ENCODE measurements at places on chromosomes 6 and 20.

GRCh38 chr6:137811121-137811915 lies 55.7 kb upstream of the TNFAIP3 start:
- DNase-seq = no peak

DNA sequence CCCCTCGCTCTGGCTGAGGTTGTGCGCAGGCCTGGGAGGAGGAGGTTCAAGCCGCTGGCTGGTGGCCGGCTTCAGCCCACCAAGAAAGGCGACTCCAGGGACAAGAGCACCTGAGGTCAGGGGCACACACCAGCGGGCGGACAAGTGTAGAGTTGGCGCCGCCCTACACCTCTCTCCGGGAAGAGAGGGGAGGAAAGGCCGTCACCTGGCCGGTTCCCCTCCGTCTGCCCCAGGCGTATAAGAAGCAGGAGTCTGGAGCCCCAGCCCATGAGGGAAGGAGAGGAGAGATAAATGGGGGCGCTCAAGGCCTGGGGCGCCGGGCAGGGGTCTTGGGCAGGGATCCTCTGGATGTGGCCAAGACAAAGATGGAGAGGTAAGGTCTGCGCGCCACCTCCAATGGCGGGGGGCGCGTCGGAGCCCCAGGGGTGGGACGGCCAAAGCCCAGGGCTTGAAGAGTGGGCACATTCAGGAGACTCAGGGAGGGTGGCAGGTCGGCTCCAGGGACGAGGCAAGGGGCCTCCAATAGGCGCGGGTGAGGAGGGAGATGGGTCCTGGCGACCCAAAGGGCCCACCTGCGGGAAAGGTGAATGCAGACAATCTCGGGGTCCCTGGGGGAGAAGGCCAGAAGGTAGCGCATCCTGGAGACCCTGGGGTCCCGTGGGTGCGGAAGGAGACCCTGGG lies 826 bp downstream of the RIMS4 start:
- DNase-seq = no peak

DNA sequence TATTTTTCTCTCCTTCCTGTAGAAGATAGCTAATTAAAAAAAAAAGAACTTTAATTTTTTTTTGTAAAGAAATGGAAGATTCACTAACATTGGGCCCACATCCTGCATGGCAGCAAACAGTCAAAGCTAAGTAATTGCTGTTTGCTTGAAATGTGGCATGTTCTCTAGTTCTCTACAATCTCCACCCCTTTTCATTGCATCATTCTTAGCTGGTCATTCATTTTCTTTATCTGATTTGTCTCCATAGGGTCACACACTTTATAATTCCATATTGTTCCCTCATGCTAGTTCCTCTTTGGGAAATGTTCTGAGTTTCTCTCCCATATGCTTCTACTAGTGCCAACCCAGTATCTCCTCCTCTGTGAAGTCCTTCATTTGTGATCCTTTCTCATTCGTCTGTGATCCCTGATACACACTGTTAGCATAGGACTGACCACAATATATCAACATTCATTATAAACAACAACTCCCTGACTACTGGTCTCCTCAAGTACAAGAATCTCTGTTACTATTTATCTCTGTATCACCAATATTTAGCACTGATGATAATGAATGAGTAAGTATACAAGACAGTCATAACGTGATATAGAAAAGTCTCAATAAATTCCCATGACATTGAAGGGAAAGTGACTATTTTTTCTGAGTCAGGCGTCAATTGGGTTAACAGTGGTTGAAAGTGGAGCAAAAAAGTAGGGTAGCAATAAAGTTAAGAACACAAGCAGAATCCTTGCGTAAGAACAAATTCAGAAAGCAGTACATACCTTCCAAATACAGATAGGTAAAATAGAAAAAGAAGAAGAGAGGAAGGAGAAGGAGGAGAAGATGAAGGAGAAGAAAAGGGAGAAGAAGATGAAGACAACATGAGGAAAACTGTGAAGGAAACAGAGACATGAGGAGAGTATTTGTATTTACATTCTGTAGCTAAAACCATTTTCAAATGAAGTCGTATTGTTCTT lies 33.2 kb upstream of the MYB start:
- DNase-seq = no peak

DNA sequence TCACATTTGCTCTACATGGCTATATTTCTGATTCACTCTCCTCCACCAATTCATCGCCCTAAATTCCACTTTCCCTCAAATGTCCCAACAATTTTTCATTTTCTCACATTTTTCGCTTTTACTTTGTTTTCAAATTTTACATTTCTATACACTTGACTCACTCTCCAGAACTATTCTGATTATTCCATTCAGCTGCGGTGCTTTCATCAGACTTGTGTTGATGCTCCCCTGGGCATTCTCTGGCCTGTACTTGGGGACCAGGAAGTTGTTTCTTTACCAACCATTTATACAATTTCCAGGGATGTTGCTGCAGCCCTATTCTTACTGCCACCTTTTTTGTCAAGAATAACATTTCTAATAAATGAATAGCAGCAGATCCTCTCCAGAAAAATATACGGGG lies 444.8 kb downstream of the MAFB start:
- no peak for DNase-seq

GRCh38 chr6:24405262-24405661 lies 2.5 kb downstream of the MRS2 start:
- no peak for DNase-seq

GRCh38 chr6:144725736-144726522 lies 440.8 kb downstream of the UTRN start:
- DNase-seq = no peak

DNA sequence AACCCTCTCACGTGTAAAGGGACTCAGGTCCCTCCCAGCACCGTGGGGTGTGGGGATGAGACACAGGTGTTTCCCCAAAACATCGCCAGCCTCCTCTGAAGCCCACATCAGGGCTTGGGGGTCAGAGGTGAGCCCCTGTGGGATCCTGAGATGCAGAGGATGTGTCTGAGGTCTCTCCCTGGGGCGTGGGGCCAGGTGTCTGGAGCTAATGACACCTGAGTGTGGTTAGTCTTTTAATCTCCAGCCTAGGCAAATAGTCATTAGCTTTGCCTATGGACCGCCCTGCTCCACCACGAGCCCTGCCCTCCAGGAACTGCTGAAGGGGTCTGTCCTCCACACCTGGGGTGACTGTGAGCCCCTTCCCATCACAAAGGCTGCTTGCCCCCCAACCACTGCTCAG lies 1.7 kb downstream of the SRMS start:
- DNase-seq = no peak

GRCh38 chr6:154234019-154234772 lies 122.4 kb downstream of the IPCEF1 start:
- DNase-seq = no peak

GRCh38 chr20:44228465-44229258 lies 18.1 kb upstream of the OSER1 start:
- no peak for DNase-seq

GRCh38 chr20:46770330-46771194 lies 61.1 kb downstream of the SLC2A10 start:
- DNase-seq = no peak

- DNase-seq = no peak
These were observed 5.1 kb downstream of the BTN2A2 start for GRCh38 chr6:26388014-26388413.

GRCh38 chr20:5416086-5416485 lies 99.3 kb upstream of the PROKR2 start:
- peak; percentile 79 for DNase-seq

- no peak for DNase-seq
These were observed 432.7 kb downstream of the PTPRT start for GRCh38 chr20:42756991-42757390.

- DNase-seq = no peak
These were observed 1.8 kb downstream of the RNF144B start for GRCh38 chr6:18388942-18389341.

DNA sequence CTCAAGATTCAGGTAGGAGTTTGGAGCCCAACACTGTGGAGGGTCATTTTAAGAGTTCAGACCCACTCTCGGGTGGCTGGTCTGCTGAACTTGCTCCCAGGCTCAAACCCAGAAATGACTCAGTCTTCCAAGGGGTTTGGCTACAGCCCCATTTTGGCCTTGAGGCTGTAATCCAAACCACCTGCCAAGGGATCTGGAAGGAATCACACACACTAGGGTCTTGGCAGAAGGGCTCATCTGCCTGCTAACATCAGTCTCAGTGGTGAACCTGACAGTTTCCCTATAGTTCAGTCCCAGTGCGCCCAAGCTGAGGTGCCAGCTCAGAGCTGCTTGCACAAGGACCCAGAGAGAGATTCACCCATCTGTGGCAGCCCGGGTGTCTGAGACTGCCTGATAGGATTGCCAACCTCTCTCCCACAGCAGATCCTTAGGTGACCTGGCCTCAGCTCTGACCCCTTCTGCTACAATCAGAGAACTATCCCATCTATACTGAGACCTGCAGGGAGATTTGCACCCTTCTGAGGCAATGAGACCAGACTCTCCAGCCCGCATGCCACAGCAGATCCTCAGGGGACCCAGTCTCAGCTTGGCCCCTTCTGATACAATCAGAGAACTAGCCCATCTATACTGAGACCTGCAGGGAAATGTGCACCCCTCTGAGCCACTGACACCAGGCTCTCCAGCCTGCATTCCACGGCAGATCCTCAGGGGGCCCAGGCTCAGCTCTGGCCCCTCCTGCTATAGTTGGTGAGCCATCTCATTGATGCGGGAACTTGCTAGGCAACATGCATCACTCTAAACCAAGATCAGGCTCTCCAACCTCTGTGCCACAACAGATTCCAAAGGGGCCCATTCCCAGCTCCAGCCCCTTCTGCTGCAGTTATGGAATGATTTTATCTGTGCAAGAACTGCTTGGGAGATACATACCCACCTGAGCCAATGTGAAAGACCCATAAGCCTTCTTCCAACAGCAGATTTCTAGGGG lies 48.2 kb downstream of the THBS2 start:
- no peak for DNase-seq

DNA sequence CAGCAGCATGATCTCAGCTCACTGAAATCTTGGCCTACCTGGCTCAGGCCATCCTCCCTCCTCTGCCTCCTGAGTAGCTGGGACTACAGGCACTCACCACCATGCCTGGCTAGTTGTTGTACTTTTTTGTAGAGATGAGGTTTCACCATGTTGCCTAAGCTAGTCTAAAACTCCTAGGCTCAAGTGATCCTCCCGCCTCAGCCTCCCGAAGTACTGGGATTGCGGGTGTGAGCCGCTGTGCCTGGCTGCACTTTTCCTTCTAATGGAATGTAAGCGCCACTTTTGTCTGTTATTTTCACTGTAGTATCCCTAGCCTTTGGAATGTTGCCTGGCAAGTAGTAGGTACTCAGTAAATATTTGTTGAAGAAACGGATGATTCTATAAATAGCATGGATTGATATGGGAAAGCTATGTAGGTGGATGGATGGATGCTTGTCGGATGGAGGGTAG lies 10.4 kb upstream of the TRIB3 start:
- DNase-seq = no peak

DNA sequence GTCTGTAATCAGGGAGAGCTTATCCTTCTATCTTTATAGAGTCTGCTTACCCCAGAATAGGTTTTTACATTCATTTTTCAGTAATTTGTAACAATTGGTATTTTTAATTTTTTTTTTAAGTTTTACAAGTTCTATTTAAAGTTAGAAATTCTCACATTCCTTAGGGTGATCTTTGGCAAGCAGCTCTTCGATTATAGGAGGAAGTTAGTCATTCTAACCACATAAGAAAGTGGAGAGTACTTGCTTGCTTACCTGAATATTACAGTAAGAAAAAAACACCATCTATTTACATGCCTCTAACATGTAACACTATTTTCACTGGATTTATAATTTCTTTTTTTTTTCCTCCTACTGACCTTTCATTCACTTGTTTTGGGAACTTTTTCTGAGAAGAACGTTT lies 6.7 kb downstream of the TSHZ2 start:
- DNase-seq = no peak

GRCh38 chr6:148343047-148343782 lies 577 bp downstream of the SASH1 start:
- DNase-seq = no peak

DNA sequence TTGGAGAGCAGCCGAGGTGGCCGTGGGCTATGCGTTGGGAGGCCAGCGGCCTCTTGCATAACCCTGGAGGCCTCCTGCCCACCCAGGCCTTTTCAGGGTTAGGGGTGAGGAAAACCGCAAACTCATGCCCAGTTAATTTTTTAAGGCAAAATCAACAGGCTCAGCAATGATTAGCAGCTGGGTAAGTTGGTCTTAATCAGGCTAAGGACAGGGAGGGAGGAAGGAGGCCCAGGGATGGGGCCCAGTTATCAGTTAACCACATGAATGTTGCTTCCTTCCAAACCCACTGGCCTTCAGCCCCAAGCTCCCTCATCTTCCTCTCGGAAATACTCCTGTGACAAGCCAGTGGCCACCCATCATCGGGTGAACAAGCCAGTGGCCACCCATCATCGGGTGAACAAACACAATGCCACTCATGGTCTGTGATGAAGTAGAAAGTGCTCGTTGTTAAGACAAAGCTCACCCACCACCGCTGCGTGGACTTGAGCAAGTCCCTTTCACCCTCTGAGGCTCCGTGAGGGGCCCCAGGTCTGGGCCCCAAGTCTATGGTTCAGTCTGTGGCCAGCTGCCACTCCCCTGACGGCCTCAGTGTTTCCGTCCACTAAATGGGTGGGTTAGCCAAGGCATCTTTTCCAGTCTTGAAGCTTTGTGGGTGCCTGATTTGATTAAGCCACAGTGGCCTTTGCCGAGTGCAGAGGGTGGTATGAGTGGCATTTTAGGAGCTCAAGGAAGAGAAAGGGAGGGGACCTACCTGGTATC lies 39.4 kb downstream of the HNF4A start:
- no peak for DNase-seq

DNA sequence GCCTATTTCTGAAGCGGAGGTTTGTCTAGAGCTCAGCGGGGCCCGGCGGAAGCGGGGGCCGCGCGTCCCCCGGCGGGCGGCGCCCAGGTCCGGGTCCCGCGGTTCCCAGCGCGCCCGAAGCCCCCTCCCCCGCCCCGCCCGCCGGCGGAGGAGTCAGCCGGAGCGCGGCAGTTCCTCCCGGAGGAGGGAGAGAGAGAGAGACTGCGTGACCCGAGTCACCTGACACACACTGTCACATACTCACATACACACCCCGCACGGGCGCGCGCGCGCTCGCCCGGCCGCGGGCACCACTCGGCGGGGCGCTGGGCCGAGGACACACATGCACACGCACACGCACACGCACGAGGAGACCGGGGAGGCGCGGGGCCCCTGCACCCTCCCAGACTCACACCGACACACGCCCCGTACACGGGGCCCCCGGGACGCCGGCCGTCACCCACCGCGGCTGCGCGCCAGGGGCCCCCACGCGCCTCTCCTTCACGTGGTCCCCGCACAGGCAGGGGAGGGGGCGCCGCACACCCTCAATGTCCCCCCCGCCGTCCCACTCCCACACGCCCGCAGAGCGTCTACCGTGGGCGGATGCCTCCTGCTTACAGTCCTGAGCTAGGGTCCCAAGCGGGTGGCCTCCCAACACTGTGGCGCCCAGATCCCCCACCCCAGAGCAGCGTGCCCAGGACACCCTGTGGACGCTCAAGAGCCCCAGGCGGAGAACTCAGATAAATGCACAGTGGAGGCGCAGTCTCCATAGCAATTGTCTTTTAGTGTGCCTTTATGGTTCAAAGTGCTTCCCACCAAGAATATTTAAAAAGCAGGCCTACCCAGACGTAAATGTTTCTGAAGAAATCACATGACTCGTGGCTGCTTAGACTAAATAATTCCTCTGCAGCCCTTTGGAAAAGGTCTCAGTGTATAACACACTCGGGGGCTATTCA lies at the start of gene RRAGD:
Gene RRAGD, minus strand, starts transcription at position 203 of the 935 bp plus-strand sequence. CDS start 280 bp downstream, outside the sequence.
- DNase-seq = peak; percentile 68

GRCh38 chr6:79762370-79762769 lies 131.2 kb downstream of the SH3BGRL2 start:
- DNase-seq = peak; percentile 21

- DNase-seq = no peak
These were observed 70.3 kb upstream of the SLC22A23 start for GRCh38 chr6:3526962-3527650.

- DNase-seq = no peak
These were observed 9.2 kb downstream of the FOXS1 start for GRCh38 chr20:31835977-31836852.
